ENCODE measurements at places on chromosomes 1 and 21. TPM values are rescaled to one million over a fixed set of nuclear protein-coding genes. Genes with fewer than 3 reads are reported as not detected.

Gene PSRC1
- 34.2 TPM for polyA plus RNA-seq

Gene LCE1B
- not detected for polyA plus RNA-seq

Gene S100A7A
- polyA plus RNA-seq, result not detected

Gene EXTL1
- polyA plus RNA-seq, result 1.7 TPM

Gene GPR157
- 1.8 TPM for polyA plus RNA-seq

Gene OPTC
- not detected for polyA plus RNA-seq
